ENCODE measurements at places on chromosomes 7 and 10.

DNA sequence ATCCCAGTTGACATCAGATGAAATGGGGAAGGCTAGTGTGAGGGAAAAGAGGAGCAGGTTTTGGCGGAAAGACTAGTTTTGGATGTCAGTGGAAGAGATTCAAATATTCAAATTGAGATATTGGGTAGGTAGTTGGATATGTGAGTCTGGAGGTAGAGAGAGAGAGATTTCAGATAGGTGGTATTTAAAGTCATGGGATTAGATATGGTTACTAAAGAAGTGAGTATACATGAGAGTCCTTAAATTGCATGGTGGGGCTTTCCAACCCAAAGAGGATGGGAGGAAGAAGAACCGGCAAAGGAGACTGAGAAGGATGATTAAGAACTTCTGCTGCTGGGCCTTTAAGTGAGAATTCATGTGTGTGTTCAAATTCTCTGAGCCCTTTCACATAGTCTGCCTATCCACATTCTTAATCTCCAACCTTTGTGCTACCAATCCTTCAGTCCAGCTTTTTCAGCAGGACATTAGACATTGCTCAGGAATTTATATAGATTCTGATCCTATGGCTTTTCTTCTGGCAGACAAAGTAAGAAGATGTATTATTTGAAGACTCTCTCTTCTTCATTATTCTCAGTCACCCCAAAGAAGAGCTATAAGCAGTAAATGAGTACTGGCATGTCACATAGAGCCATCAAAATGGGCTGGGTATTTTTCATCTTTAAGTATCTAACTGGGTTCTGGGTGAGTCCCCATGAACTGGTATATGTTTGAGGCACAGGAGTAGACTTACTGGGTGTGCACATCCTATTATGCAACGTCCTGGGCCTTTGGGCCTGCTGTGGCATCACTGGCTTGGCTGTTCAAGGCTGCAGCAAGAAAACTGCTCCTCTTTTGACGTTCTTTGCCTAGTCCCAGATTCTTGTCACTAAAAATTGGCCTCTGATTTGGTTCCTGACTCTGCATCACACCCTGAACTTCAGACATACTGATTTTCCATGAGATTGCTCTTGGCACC, 33.6 kb downstream of the ST7 start:
- DNase-seq = no peak

- DNase-seq = no peak
Measured at GRCh38 chr10:124245191-124245590, 151.8 kb upstream of the CHST15 start.

- no peak for DNase-seq
Measured at GRCh38 chr7:70640266-70640833, 491.6 kb upstream of the GALNT17 start.

DNA sequence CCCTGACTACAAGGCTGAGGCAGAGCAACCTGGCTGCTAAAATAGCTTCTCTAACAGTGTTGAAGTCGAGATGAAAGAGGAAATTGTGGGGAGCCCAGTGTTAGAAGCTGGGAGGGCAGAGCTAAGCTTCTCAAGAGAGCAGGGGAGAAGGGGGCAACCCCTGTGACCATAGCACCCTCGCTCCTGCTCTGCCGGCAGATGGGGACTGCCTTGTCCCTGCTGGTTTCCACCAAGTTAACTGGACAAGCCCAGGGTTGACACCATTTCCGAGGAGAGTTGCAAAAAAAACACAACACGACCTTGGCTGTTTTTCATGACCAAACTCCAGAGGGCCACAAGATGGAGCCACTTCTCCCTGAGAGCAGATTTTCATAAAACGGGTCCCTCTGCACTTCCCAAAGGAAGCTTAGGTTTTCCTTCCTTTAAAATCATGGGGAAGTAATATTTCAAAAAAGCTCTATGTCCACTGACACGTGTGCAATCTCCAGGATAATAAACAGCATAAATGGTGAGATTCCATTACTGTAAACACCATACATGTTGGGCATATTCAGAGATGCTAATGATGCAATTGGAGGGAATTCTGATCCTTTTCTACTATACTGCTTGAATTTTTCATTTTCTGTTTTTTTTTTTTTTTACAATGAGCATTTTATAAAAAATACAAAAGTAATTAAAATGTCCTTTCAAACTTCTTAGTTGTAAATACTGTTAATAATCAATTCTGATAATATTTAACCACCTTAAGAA, 140.4 kb downstream of the PIP4K2A start:
- peak; percentile 14 for DNase-seq

GRCh38 chr10:128221807-128222206, 95.6 kb upstream of the MKI67 start:
- DNase-seq = no peak

DNA sequence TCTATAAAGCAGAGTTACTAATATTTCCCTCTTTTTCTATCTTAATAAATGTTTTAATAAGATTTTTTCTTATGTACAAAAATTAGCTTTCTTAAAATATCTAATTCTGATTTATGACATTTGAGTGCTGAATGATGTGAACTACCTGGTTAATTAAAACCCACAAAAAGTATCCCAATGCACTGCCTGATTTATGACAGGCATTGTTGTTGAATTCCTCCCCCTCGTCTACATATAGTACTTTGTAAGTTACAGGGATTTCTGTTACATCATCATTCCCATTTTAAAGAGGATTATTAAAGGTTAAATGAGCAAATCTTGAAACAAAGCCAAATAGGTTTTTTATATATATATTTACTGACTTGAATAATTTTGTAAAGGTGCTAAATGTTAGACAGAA, 91.1 kb downstream of the NRBF2 start:
- DNase-seq = no peak
